ENCODE measurements at places on chromosomes 4 and X. TPM values are rescaled to one million over a fixed set of nuclear protein-coding genes. Genes with fewer than 3 reads are reported as not detected.

DNA sequence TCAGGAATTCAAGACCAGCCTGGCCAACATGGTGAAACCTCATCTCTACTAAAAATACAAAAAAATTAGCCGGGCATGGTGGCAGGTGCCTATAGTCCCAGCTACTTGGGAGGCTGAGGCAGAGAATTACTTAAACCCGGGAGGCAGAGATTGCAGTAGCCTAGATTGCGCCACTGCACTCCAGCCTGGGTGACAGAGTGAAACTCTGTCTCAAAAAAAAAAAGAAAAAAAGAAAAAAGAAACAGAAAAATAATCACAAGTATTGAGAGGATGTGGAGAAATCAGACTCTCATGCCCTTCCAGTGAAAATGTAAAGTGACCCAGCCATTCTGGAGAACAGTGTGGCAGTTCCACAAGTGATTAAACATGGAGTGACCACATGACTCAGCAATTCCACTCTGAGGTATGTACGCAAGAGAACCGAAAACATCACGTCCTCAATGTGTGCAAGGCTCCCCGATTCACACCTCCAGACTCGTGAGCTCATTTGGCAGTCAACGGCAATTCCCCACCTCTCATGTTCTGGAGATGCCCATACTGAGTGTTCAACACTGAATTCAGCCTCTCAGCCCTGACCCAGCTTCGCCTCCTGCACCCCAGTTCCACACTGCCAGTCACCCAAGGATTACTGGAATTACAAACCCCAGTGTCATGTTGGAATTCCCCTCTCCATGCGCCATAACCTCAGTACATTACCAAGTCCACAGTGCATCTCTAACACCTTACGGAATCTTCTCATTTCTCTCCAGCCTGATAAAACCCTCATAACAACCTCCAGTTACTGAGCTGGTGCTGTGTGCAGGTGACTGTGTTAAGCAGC is 21.1 kb downstream of the ACOX3 start:
- no peak for DNase-seq
- no peaks in the 10 kb centered on the region for H3K27me3 ChIP-seq
- no peak overlapping the region for H3K4me3 ChIP-seq
- H3K36me3 ChIP-seq = no peaks in the 10 kb centered on the region
- H3K4me1 ChIP-seq = no peaks in the 10 kb centered on the region
- no peak overlapping the region for H3K27ac ChIP-seq

DNA sequence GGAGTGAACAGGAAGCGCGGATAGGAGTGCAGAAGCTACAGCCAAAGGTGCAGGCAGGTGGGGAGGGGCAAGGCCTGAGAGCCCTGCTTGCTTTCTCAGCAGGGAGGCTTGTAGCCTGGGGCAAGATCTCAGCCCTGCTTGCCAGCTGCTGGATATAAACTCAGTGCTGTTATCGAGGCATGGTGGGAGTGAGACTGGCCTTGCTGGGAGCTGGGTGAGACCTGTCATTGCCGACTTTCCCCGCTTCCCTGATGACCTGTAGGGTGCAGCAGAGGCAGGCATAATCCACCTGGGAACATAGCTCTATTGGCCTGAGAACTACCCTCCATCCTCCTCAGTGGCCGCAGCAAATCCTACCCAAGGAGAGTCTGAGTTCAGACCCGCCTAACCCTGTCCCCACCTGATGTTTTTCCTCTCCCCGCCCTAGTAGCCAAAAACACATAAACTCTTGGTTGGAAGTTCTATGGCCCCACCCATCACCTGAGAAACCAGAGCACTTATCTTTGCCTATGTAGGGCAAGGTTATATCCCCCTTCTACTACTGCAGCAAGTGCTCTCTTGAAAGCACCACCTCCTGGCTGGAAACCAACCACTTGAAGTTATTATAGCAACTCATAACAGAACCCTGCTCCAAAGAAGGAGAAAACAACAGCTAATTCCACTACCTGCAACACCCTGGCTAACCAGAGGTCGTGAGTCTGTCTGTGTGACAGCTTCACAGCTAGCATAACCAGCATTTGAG is 80.7 kb downstream of the FHIP1A start:
- no peak overlapping the region for H3K27ac ChIP-seq
- no peaks in the 10 kb centered on the region for H3K36me3 ChIP-seq
- no peak for DNase-seq
- no peak overlapping the region for H3K4me3 ChIP-seq

DNA sequence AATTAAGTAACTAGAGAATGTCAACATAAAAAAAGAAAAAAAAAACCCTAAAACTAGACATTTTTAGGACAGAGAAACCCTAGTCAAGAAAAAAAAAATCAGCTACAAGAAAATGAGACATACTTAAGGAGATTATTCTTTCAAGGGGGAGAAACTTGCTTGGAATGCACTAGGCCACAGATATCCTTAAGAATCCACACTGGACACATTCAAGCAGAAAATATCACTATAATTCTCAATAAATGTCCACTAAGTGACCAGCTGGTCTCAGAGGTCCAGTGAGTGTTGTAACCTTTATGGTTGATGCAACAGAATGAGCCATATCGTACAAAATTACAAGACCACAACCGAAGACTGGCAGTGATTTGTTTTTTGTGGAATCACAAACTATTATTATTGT is 15.6 kb upstream of the IBSP start:
- DNase-seq = no peak
- H3K36me3 ChIP-seq = no peaks in the 10 kb centered on the region
- H3K4me1 ChIP-seq = no peaks in the 10 kb centered on the region

DNA sequence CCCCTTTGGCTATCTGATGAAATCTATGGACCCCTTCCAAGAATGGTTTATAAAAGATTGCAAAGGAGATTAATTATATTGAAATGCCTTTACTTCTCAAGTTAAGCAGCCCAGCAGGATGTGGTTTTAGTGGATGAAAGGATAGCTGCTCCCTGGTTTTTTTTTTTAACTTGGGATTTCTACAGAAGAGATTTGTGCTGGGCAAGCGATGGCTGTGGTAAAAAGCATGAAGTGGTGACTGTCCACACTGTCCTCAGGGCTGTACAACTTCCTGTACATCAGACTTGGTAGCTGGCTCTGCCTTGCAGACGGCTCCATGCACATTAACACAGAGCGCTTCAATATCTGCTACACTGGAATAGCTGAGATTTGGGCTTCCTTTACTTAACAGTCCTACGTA is 321.7 kb downstream of the DHX15 start:
- H3K4me1 ChIP-seq = no peaks in the 10 kb centered on the region
- H3K27ac ChIP-seq = no peak overlapping the region
- DNase-seq = no peak
- H3K4me3 ChIP-seq = no peak overlapping the region

The PIN4 gene
- 15.0 TPM for total RNA-seq

The ARR3 gene
- not detected for total RNA-seq

- H3K36me3 ChIP-seq = no peaks in the 10 kb centered on the region
- no peak overlapping the region for H3K27ac ChIP-seq
- peaks cover 17% of the 10 kb centered on the region for H3K27me3 ChIP-seq
- DNase-seq = no peak
These were observed 4.5 kb upstream of the NKX1-1 start for GRCh38 chr4:1410491-1411325.

GRCh38 chr4:74291471-74291870 is 16.8 kb upstream of the EPGN start:
- no peaks in the 10 kb centered on the region for H3K4me1 ChIP-seq
- no peaks in the 10 kb centered on the region for H3K36me3 ChIP-seq
- no peak for DNase-seq
- H3K4me3 ChIP-seq = no peak overlapping the region
- H3K27ac ChIP-seq = no peak overlapping the region

- H3K4me3 ChIP-seq = no peak overlapping the region
- no peaks in the 10 kb centered on the region for H3K27me3 ChIP-seq
- H3K27ac ChIP-seq = no peak overlapping the region
- H3K4me1 ChIP-seq = no peaks in the 10 kb centered on the region
- no peak for DNase-seq
These were observed 172.6 kb upstream of the PSAPL1 start for GRCh38 chr4:7607156-7607910.

GRCh38 chr4:162878096-162878495 is 288.6 kb downstream of the NAF1 start:
- DNase-seq = no peak
- H3K36me3 ChIP-seq = no peaks in the 10 kb centered on the region
- no peak overlapping the region for H3K27ac ChIP-seq
- no peaks in the 10 kb centered on the region for H3K27me3 ChIP-seq

Data from uterus (tissue), 4 donors.